ENCODE measurements at places on chromosomes 5 and 9. TPM values are rescaled to one million over a fixed set of nuclear protein-coding genes. Genes with fewer than 3 reads are reported as not detected.

DNA sequence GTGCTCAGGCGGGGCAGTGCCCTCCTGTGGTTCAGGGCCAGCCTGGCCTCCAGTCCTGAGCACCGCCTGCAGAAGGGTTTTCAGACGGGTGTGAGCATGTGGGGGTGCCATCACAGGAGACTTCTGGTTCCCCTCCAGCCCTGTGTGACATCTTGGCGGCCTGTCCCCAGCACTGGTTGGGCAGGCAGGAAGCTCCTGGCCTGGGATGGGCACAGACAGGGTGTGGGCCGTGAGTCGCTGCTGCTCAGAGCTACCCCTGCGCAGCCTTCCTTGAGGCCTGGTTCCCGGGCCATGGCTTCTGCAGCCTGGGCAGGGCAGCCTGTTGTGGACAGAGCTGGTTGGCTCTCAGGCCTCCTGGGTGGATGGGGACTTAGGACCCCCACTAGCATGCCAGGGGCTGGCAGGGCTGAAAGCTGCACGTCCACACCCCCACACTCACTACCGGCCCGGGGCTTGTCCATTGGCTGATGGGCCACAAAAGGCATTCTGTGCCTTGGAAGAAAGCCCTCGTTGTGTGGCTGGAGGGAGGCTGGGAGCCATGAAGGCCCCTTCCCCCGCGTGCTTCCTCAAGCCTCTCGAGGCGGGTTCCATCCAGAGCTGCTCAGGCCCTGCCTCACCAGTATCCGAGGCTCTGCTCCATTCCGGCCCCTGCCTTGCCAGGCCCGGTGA lies 58.7 kb downstream of the RXRA start:
- DNase-seq, result peak; percentile 69

DNA sequence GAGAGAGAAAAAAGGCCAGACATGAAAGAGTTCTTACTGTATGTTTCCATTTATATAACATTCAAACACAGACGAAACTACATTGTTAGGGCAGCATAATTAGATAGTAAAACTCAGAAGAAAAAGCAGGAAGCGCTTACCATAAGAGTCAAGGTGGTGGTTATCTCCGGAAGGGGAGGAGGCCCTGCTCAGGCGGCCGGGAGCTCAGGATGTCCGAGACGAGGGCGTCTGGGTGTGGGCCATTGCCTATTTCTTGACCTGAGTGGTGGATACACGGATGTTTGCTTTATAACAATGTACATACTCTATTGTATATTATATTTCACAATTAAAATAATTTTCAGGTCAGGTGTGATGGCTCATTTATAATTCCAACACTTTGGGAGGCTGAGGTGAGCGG lies 80.9 kb upstream of the COL5A1 start:
- DNase-seq, result no peak

DNA sequence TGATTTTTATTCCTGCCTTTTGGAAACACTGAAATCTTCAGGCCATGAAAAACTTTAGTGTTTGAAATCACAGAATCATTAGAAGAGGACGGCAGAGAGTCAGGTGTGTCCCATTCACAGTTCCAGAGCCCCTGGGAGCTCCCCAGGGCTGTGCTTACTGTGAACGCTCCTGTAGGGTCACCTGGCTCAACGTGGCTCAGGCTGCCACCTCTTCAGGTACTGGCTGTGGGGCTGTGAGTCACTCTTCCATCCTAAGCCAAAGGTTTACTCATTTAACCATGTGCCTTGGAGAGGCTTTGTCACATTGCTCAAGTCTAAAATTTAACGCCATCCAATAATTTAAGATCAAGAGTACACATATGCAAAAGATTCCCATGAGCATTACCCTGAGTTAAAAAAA lies 50.2 kb upstream of the FSTL4 start:
- DNase-seq, result no peak

- no peak for DNase-seq
These were observed 92.5 kb downstream of the IRX2 start for GRCh38 chr5:2658881-2659470.

- DNase-seq, result peak; percentile 0
These were observed 400.9 kb upstream of the MEF2C start for GRCh38 chr5:89283728-89284493.

GRCh38 chr9:91100878-91101450 lies 260.8 kb downstream of the AUH start:
- no peak for DNase-seq

- DNase-seq, result no peak
These were observed 1619.6 kb upstream of the WWC1 start for GRCh38 chr5:166671811-166672210.

- DNase-seq, result no peak
These were observed 67.6 kb downstream of the EPB41L4B start for GRCh38 chr9:109253241-109253636.

- DNase-seq, result no peak
These were observed 115.0 kb downstream of the PRKACG start for GRCh38 chr9:68898781-68899439.

DNA sequence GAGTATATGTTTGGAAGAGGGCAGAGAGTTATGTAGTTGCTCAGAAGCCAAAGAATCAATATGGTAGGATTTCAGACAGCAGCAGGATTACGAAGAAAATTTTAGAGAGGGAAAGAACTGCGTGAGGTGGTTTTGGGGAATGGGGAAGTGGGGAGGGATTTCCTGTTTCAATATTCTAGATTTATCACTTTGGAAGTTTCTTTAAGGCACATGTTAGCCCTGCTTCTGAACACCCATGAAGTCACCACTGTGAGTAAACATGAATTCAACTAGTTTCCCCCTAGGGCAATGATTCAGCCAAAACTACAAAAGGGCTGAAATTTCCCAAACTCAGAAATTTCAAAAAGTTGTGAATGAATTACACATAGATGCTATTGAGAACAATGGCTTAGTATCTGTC lies 132.2 kb downstream of the EBF1 start:
- DNase-seq, result no peak

DNA sequence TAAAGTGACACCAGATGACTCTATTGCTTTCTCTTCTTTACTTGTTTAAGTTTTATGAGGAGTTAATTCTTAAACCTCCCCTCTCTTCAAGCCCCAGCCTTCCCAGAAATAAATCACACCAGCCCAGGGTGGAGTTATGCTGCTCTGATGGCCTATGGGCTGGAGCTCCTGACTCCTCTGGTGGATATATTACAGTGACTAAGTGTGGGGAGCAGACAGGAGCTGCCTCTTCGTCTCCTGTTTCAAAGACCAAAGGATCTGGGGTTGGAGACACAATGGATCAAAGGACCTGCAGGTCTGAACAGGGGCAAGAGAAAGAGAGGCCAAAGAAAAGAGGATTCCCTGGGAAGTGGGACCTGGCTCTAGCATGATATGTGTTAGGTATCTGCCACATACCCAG lies 312.0 kb upstream of the MSX2 start:
- DNase-seq, result no peak

DNA sequence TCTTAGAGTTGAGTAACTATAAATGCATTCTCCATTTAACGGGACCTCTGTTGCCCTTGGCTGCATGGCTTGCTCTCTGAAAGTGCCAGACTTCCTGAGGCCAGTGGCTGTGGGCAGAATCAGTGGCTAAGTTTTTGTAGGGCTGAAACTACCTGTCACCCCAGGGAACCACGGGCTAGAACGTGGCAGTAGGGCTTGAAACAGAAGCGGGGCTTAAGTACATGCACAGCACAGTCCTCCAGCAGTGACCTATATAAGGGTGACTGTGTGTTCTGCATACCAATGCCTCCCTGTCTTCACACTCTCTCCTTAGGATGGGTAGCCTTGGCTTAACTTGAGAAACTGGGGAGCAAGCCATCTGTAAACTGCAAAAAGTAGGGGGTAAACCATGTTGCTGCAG lies 43.6 kb upstream of the LRRTM2 start:
- no peak for DNase-seq

GRCh38 chr5:158843305-158843704 lies 256.4 kb downstream of the EBF1 start:
- no peak for DNase-seq

MAP1B gene
- 31.1 TPM for total RNA-seq

ANKS6 gene
- total RNA-seq, result 55.8 TPM

Data from H7 (cell line).